Femur (tissue), 1 donor: ENCODE measurements at places on chromosomes 12 and 14.

DNA sequence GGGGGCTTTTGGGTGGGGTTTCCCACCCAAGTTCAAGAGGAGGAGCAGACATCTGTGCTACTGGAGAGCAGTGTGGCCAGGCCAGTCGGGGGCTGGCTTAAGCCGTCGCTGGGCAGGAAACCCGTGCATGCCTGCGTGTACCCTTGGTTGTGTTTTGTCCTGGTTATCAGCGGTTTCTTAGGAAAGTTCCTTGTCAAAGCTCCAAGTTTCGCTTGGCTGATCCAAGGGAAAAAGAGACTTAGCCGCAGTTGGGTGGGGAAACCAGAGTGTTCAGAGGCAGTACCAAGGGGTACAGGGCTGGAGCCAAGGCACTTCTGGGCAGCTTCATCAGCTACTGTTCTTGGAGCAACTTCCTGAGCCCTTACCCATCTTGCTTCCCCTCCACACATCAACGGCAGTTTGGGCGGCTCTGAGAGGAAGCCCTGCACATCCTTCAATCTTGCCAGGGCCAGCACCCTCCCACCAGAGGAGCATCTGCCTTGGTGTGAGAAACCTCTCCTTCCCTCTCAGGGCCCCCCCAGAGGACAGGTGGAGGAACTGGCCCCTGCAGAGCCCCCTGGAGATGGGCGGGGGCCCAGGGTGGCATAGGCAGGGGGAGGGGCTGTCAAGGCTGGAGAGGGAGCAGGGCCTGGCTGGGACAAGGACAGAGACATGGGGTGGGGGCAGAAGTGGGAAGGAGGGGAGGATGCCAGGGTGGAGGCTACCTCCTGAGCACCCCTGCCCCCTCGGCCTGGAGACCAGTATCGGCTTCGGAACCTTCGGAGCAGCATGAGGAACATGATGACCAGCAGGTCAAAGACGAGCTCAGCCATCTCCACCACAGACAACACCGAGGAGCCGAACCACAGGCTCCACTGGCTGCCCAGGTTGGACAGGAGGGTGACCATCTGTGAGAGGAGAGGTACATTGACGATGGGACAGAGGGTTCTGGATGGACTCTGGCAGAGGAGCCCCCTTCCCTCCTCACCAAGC is 5.8 kb upstream of the TNFRSF1A start:
- DNase-seq, result peak; percentile 75

- no peak for DNase-seq
Measured at GRCh38 chr12:52123487-52124186, 44.1 kb downstream of the SMIM41 start.

GRCh38 chr12:579420-580110 is 83.7 kb downstream of the NINJ2 start:
- no peak for DNase-seq

DNA sequence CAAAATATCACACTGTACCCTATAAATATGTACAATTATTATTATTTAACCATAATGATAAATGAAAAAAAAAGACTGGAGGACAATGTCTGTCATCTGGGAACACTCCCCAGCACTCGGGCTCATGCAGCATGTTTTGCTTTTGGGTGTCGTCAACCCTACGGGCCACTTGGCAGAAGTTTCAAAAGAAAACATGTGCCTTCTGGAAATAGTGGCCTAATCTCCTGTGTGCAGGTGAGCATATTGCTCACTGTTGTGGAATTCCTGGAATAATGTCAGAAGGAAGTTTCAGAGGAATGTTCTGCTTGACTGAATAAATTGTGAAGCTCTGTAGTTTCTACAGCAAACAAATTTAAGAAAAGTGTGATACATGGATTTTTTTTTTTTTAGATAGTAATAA is 298.3 kb downstream of the SSPN start:
- no peak for DNase-seq

GRCh38 chr14:101252443-101253214 is 308.7 kb upstream of the DIO3 start:
- peak; percentile 10 for DNase-seq

- DNase-seq, result peak; percentile 11
Measured at GRCh38 chr12:52201451-52201839, 9.6 kb upstream of the KRT80 start.

GRCh38 chr14:75232597-75232996 is 46.0 kb upstream of the FOS start:
- no peak for DNase-seq

GRCh38 chr14:36035675-36036074 is 140.8 kb downstream of the PTCSC3 start:
- DNase-seq, result no peak

DNA sequence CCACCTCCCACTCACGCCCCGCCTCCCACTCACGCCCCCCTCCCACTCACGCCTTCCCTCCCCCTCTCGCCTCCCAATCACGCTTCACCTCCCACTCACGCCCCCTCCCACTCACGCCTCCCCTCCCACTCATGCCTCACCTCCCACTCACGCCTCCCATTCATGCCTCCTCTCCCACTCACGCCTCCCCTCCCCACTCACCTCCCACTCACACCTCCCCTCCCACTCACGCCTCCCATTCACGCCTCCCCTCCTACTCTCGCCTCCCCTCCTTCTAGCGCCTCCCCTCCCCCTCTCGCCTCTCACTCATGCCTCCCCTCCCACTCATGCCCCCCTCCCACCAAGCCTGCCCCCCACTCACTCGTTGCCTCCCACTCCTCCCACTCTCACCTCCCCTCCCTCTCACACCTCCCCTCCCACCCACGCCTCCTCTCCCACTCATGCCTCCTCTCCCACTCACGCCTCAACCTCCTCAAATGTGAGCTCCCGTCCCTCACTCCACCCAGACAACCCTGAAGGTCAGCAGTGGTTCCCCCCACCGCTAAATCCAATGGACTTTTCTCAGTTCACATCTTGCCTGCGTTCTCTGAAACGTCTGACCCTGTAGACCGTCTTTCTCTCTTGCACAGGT is 39.8 kb downstream of the TMEM63C start:
- no peak for DNase-seq

- peak; percentile 16 for DNase-seq
Measured at GRCh38 chr14:104132981-104133380, 5.4 kb upstream of the KIF26A start.

DNA sequence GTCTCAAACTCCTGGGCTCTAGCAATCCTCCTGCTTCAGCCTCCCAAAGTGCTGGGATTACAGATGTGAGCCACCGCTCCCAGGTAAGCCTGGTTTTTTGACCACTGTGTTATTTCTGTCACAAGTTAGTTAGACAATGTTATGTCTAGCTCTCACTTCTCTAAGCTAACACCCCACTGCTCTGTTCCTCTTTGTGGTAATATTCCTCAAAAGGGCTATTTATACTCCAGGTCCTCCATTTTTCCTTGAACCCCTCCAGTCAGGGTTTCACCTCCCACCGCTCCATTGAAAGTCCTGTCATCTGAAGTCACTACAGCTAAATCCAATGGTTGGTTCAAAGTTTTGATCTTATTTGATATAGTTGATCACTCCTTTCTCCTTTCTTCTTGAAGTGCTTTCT is 5.1 kb downstream of the IRAK3 start:
- no peak for DNase-seq
